Stimulated activated CD8-positive, alpha-beta memory T cell treated with anti-CD3 and anti-CD28 coated beads, Interleukin-15, amount 100 ng/mL, for 48 hours (primary cell): ENCODE measurements at places on chromosomes 6 and 20.
A peak's percentile ranks its signal among the peaks of the same experiment; 100 is the strongest.

- no peak for DNase-seq
These were observed 59.7 kb downstream of the GPR6 start for GRCh38 chr6:110037726-110038295.

- DNase-seq: peak; percentile 34
These were observed 667 bp downstream of the STX11 start for GRCh38 chr6:144150710-144151657.

- no peak for DNase-seq
These were observed 140.4 kb downstream of the ERMARD start for GRCh38 chr6:169891846-169892245.

DNA sequence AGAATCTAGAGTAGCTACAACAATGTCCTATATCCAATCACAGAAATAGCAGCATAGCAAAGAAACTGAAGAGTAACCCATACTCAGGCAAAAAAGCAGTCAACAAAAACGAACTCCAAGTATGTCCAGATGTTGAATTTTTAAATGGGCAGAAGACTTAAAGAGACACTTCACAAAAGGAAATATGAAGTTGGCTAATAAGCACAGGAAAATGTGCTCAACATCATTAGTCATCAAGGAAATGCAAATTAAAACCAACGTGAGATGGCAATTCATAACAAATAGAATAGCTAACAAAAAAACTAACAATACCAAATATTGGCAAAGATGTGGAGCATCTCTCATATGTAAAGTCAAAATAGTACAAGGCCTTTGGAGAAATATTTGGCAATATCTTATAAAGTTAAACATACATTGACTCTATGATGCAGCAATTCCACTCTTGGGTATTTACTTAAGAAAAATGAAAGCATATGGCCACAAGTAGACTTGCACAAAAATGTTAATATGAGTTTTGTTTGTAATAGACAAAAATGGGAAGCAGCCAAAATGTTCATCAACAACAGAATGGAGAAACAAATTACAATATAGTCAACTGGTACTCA, 37.7 kb downstream of the FRK start:
- DNase-seq: no peak

DNA sequence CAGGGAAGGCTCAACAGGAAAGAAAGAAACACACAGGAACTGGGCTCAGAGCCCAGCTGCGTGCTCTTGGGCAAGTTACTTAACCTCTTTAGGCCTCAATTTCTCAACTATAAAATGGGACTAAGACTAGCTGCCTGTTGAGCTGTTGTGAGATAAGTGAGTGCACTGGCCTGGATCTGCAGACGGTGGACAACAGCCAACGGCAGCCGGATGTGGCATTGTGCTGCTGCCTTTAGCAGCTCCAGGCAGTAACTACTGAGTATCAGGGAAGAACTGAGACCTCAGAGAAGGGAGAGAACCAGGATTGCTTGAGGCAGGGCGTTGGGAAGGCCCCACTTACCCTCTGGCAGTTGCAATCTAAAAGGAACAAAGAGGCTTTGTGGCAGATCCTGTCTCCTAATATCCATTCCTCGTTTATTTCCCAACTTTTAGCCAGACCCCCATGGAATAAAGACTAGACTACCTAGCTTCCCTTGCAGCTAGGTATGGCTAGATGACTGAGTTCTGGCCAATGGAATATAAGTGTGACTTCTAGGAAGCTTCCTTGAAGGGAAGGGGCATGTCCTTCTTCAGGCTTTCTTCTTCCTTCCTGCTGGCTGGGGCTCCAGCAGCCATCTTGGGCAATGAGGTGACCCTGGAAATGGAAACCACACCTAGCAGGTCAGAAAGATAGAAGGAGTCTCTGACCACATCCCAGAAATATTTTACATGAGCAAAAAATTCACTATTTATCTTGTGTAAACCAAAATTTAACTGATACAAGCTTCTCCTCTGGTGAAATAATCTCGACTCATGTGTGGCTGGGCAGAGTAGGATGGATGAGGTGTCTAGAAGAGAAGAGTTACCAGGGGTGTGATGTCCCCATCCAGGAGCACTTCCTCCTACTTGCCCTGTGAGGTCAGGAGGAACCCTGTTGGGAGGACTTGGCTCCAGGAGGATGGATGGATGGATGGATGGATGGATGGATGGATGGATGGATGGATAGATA, 67.6 kb downstream of the MRPL14 start:
- DNase-seq: no peak

GRCh38 chr6:85685713-85686112, 43.0 kb upstream of the SYNCRIP start:
- DNase-seq: no peak

GRCh38 chr6:141957271-141957670, 175.5 kb upstream of the GJE1 start:
- DNase-seq: no peak

DNA sequence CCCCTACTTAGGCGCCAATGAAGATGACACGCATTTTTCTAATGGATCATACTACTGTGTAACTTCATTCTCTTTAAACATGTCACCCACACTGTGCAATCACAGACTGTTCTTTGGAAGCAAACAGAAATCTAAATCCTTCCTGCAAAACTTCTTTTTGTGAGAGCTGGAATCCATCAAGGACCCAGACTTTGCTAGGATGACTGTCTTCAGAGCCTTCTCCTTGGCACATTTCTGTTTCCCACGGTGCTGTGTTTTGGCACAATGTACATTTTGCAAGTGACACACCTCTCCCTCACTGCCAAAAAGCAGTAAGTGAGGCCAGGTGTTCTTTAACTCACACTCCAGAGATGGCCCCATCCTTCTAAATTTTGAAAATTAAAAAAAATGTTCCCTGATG, 21.7 kb upstream of the TAGAP start:
- no peak for DNase-seq

- DNase-seq: no peak
These were observed 69.8 kb upstream of the RIN2 start for GRCh38 chr20:19688031-19688806.
